Dorsolateral prefrontal cortex (tissue), 122 donors: ENCODE measurements at places on chromosomes 7 and 10.

GRCh38 chr10:69413221-69413865 lies 3.4 kb downstream of the TACR2 start:
- DNase-seq = peak; percentile 79

DNA sequence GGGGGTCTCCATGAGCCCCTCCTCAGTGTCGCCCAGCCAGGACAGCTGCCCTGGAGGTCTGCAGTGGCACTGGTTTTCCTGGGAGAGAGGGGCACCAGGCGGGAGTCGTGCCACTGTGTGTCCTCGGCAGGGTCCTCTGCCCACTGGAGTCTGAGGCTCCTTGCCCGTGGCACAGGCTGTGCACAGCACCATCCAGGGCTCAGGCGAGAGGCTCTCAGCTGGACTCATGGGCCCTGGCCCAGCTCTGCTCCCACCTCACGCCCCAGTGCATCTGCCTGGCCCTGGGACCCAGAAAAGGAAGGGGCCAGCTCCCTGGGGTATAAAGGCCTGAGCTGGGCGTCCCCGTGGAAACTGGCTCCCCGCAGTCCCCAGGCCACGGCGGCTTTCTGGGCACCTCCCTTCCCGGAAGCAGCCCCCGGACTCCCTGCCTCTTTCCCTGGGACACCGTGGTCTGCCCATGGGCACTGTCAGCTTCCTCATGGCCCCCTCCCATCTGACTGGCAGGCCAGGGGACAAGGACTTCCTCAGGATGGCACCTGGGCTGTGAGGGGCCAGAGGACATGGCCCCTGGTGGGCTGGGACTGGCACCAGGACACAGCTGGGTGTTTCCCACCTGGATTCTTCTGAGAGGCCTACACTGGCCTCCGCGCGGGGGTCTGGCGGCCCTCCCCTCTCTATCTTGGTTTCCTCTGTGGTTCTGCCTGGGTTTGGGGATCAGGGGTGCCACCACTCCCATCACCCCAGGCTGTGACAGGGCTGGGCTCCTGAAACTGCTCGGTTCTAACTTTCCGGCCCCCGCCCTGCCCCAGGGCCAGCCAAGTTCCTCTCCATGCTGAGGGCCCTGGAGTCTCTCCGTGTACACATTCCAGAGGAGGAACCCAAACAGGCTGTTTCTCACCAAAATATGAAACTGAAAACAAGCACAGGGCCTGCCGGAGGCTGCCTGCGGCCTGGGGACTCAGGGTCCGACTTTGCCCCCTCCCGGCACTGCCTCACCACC lies 5.5 kb downstream of the FOXL3 start:
- DNase-seq = no peak

GRCh38 chr7:50632561-50633413 lies 67.6 kb upstream of the DDC start:
- DNase-seq = no peak

- DNase-seq = no peak
Observed at GRCh38 chr10:23200997-23201652, 9.0 kb downstream of the PTF1A start.

- DNase-seq = no peak
Observed at GRCh38 chr10:75021379-75022249, 89.8 kb upstream of the SAMD8 start.

DNA sequence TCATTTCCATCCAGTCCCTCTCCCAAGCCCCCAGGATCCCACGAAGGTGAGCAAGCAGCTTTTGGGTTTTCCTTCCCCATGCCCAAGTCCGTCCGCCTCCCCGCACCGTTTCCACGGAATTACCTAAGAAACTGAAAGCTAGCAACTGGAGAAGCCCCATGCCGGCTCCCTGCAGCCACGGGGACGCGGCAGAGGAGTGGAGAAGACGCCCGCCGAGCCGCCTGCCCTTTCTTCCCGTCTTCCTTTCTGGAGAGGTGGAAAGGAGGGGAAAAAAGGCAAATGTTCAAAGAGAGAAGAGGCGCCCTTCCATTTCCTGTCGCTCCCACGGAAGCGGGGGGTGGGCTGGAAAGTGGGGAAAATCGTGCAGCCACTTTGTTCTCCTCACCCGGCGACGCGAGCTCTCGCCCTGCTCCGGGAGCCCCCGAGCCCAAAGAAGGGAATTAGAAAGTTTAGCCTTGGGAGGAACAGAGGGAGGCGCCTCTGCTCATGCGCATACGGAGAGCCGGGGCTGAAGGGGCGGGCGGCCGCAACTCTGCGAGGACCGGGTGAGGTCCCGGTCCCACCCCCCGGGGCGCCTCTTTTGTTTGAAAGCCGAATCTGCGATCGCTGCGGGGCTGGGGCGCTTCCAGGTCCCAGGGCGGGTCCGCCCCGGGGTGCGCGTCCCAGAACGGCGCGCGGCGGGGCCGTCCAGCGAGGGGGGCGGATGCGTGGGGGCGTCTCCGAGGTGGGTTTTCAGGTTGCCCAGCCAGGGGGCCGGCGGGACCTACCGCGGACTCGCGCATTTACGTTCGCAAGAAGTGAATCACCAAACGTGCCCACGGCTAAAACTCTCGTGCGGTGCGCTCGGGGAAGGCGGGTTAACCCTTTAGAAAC lies at the start of gene LAMB1:
Gene LAMB1 (minus strand): TSS at position 436 of the 873 bp plus-strand sequence. CDS start 276 bp downstream, at position 160.
- DNase-seq = peak; percentile 45

- DNase-seq = peak; percentile 33
Observed at GRCh38 chr10:132066186-132066585, 440 bp downstream of the JAKMIP3 start.

DNA sequence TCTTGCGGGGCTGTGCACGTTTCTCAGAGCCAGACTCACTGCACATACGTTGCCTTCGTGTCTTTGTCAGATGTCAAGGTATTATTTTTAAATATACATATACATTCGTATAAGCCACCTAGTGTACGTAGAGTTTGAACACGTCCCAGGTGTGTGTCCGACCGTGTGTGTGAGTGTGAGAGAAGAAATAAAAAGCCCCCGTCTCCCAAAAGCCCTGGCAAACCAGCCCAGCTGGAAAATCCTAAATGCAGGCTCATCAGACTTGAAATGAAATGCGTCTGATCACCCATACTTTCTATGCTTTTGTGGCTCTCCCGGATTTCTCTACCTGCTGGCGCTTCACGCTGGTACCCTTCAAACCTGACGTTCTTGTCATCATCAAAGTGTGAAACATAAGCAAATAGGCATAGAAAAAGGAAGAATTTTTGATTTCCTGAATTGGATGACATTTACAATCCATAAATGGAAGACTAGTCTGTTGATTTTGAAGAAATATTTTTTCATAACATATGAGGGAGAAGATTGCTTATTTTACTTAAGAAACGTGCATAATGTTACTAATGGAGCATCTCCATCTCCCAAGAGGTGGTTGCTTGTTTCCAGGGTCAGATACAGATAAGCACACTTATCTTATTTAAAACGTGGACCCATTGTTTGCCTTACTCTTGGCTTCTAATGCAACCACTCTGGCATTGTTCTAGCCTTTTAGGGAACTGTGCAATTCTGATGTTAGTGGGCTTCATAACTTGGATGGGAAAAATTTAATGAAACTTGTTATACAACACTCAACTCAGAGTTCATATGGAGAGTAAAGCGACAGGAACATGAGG lies 971 bp downstream of the PRKG1 start:
- DNase-seq = no peak

DNA sequence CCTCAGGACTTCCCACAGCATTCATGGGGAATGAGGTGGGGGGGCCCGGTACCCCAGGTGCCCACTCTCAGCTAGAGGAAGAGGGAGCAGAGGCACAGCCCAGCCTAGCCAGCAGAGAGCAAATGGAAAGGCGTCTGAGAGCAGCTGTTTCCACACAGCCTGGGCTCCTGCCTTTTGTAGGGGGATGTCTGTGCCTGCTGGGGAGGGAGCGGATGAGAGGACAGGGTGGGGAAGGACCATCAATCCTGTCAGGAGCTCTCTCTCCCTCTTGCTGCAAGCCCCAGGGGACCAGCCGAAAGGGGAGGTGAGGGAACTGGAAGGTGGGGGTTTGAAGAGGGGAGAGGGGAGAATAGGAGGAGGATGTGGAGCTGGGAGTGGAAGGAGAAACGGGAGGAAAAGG lies at the start of gene PKD2L1:
Gene PKD2L1 (minus strand): TSS at position 150 of the 400 bp plus-strand sequence. CDS start 125 bp downstream, at position 25.
- no peak for DNase-seq

GRCh38 chr10:63264617-63265221 lies 131.6 kb downstream of the NRBF2 start:
- no peak for DNase-seq

DNA sequence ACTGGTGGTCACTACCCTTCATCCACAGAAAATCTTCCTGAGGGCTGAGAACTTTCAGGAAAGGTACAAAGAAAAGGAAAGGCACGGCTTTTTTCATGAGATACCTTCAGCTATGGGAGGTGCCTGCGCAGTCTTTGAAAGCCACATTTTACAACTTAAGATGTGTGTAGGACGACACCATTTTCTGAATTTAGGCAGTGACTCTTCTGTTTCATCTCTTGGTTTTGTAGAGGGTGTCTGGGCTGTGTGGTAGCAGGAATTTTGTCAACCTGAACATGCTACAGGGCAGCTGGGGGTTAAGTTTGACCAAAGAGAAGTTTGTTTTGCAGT lies 138.1 kb downstream of the NRP1 start:
- DNase-seq = no peak

DNA sequence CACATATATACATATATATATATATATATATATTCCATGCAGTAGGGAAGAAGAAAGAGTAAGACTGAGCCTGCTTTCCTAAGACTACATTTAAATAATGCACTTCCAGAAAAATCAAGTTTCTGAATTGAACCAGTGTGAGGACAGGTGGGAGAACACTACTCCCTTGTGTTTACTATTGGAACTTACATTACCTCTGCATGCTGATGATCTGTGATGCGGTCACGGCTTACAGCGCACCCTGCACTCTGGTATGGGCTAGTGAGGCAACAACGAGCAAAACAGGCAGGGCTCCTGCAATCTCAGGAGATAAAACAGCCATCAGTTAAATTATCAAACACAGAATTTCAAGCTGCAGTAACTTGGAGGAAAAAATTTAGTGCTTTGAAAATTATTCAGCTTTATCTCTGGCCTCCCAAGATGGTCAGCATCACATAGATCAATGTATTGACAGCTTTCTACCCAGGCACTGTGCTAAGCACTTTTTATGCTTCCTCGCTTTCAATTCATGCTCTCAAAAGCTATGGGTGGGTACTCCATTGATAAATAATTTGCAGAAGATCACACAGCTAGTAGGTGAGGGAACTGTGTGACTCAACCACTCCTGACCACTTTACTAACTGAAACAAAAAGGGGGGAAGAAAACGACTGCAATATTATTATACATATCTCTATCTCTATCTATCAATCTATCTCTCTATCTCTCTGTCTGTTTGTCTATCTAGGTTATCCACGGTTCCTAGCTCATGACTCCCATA lies 20.5 kb upstream of the SLC16A12 start:
- DNase-seq = no peak

- DNase-seq = no peak
Observed at GRCh38 chr10:53606981-53607380, 834.4 kb upstream of the MBL2 start.
